ENCODE measurements at places on chromosomes 5 and 9.
A peak's percentile ranks its signal among the peaks of the same experiment; 100 is the strongest.

DNA sequence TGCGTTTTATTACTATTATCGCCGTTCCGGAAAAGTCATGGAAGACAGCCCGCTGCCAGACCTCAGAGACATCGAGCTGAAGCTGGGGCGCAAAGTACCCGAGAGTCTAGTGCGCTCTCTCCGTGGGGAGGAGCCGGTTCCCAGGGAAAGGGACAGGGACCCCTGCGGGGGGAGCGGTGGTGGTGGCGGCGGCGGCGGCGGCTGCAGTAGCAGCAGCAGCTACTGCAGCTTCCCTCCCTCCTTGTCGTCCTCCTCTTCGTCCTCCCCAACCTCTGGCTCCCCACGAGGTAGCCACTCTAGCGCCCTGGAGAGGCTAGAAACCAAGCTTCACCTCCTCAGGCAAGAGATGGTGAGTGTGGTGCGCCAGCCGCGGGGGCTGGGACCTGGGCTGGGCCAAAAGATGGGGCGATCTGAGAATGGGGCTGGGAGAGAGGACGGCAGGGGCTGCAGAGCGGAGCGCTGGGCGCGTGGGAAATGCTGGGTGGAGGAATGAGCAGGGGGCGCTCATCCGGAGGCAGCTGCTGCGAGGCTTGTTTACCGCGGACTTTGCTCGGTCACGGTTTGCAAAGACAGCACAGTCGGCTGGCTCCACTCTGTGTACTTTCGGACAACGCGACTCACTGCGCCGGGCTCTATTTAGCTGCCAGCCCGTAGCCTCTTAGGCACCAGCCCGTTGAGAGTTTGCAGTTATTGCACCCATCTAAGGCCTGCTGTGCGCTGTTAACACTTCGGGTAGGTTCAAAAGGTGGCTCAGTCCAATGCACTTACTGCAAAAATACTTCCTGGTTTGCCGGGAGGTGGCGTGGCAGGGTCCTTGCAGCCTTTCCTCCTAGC is 1.1 kb downstream of the LURAP1L start:
- no peaks in the 10 kb centered on the region for H3K36me3 ChIP-seq
- peaks cover 7% of the 10 kb centered on the region for H3K4me1 ChIP-seq
- H3K4me3 ChIP-seq = peak overlapping the region; percentile 35
- peaks cover 8% of the 10 kb centered on the region for H3K27me3 ChIP-seq

DNA sequence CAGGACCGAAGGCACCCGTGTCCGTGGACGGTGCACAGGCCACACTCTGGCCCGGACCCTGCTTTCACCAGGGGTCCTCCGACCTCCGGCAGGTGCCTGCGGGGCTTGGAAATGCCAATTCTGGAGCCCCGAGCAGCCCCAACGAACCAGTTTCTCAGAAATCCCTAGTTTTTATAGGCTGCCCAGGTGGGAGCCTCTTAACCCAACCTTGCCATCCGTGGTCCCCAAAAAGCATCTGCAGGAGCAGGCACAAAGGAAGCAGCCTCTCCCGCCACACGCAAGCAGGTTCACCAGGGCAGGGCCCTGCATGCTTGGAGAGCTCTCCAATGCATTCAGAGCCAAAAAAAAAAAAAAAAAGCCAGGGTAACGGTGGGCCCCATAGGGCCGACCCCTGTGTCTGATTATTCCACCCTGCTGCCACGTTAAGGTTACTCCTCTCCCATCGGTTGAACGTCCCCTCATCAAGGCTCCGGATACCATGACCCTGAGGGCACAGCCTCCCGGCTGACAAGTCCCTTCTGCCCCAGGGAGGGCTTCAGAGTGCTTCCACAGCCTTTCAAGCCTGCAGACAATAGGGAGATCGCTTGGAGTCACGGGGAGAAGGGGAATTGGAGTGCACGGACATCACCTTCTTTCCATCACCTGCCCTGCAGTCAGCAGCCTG is 796 bp upstream of the TPRN start:
- H3K4me1 ChIP-seq = peaks cover 28% of the 10 kb centered on the region
- no peaks in the 10 kb centered on the region for H3K36me3 ChIP-seq
- DNase-seq = no peak
- H3K27me3 ChIP-seq = no peaks in the 10 kb centered on the region
- peak overlapping the region; percentile 81 for H3K27ac ChIP-seq
- H3K4me3 ChIP-seq = peak overlapping the region; percentile 83

GRCh38 chr5:115068239-115069086 is 101.2 kb downstream of the TRIM36 start:
- H3K27ac ChIP-seq = peak overlapping the region; percentile 75
- no peaks in the 10 kb centered on the region for H3K27me3 ChIP-seq
- no peak for DNase-seq

GRCh38 chr5:143564417-143564816 is 160.9 kb upstream of the NR3C1 start:
- no peak overlapping the region for H3K4me3 ChIP-seq
- DNase-seq = no peak
- no peak overlapping the region for H3K27ac ChIP-seq
- no peaks in the 10 kb centered on the region for H3K36me3 ChIP-seq
- H3K4me1 ChIP-seq = peaks cover 9% of the 10 kb centered on the region

DNA sequence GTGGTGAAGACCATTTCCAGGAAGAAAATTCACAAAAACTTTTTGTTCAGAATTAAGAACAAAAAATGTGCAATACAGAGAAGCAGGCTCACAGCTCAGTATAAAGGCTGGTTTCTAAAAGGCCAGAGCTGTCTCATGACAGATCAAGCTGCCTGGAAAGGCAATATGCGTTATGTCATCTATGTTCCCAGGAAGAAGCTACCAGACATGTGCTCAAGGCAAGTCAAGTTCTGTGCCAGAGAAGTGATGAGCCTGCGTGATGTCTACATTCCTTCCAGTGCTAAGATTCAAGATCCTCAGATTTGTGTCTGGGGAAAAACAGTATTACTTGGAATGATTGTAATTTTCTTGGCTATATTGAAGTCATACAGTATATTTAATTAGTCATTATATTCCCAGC is 104.3 kb downstream of the PDE4D start:
- H3K4me3 ChIP-seq = no peak overlapping the region
- no peaks in the 10 kb centered on the region for H3K27me3 ChIP-seq
- no peak for DNase-seq
- H3K36me3 ChIP-seq = no peaks in the 10 kb centered on the region
- H3K4me1 ChIP-seq = peaks cover 20% of the 10 kb centered on the region
- peak overlapping the region; percentile 91 for H3K27ac ChIP-seq

DNA sequence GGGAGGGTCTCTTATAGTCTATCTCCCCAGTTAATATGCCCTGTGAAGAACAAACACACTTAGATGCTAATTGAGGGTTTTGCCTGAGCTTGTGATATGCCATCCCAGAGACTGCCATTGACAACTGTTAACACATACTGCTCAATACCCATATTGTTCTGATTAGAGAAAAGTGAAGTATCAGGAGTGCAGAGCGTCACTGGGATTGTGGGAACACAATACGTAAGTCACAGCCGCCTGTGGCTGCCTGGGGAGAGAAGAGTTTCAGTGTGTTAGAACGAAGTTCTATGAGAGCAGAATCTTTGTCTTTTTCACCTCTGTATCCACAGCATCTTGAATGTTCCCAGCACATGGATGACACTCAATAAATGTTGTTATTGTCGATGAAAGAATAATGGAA is 110.2 kb downstream of the MEF2C start:
- no peak for DNase-seq
- H3K4me1 ChIP-seq = peaks cover 42% of the 10 kb centered on the region
- peaks cover 58% of the 10 kb centered on the region for H3K36me3 ChIP-seq
- H3K27ac ChIP-seq = peak overlapping the region; percentile 73
- no peaks in the 10 kb centered on the region for H3K27me3 ChIP-seq
- H3K4me3 ChIP-seq = no peak overlapping the region

- H3K4me3 ChIP-seq = no peak overlapping the region
- no peaks in the 10 kb centered on the region for H3K27me3 ChIP-seq
- H3K27ac ChIP-seq = no peak overlapping the region
- H3K4me1 ChIP-seq = peaks cover 2% of the 10 kb centered on the region
Measured at GRCh38 chr9:92349771-92350739, 24.3 kb downstream of the CENPP start.

- DNase-seq = no peak
- no peak overlapping the region for H3K4me3 ChIP-seq
- H3K36me3 ChIP-seq = peaks cover 13% of the 10 kb centered on the region
- peaks cover 6% of the 10 kb centered on the region for H3K4me1 ChIP-seq
- H3K27ac ChIP-seq = no peak overlapping the region
Measured at GRCh38 chr9:37776328-37776727, 8.5 kb downstream of the EXOSC3 start.

- no peak overlapping the region for H3K4me3 ChIP-seq
- no peak overlapping the region for H3K27ac ChIP-seq
- no peaks in the 10 kb centered on the region for H3K36me3 ChIP-seq
- peaks cover 1% of the 10 kb centered on the region for H3K27me3 ChIP-seq
Measured at GRCh38 chr9:95053611-95054570, 263.6 kb downstream of the FANCC start.
